ENCODE measurements at places on chromosomes 13 and 19. TPM values are rescaled to one million over a fixed set of nuclear protein-coding genes. Genes with fewer than 3 reads are reported as not detected.
A peak's percentile ranks its signal among the peaks of the same experiment; 100 is the strongest.

DNA sequence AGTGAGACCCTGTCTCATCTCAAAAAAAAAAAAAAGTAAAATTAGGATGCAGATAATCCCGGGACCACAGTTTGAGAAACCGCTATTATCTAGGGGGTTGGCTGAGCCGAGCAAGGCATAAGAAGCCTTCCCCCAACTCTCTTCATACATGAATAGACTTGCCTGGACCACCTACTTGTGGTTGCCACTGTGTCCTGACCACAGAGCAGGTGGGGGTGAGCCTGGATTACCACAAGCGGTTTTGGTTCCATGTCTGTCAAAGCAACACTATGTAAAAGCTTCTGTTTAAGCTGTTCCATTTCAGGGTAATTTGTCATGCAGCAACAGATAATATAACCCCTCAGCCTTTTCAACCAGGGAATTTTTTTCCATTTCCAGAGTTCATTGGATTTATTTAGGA lies 3.3 kb upstream of the NAPA start:
- no peaks in the 10 kb centered on the region for H3K36me3 ChIP-seq
- DNase-seq: no peak
- H3K4me1 ChIP-seq: peaks cover 48% of the 10 kb centered on the region
- H3K4me3 ChIP-seq: no peak overlapping the region
- no peak overlapping the region for H3K27ac ChIP-seq

GRCh38 chr19:49359851-49360820 lies 2.1 kb downstream of the TEAD2 start:
- H3K27me3 ChIP-seq: no peaks in the 10 kb centered on the region
- peak overlapping the region; percentile 23 for H3K27ac ChIP-seq
- peaks cover 32% of the 10 kb centered on the region for H3K36me3 ChIP-seq
- H3K4me3 ChIP-seq: no peak overlapping the region

- no peaks in the 10 kb centered on the region for H3K27me3 ChIP-seq
- H3K36me3 ChIP-seq: no peaks in the 10 kb centered on the region
- no peak overlapping the region for H3K4me3 ChIP-seq
- H3K4me1 ChIP-seq: peaks cover 5% of the 10 kb centered on the region
Measured at GRCh38 chr19:31285744-31286143, 63.5 kb downstream of the TSHZ3 start.

DNA sequence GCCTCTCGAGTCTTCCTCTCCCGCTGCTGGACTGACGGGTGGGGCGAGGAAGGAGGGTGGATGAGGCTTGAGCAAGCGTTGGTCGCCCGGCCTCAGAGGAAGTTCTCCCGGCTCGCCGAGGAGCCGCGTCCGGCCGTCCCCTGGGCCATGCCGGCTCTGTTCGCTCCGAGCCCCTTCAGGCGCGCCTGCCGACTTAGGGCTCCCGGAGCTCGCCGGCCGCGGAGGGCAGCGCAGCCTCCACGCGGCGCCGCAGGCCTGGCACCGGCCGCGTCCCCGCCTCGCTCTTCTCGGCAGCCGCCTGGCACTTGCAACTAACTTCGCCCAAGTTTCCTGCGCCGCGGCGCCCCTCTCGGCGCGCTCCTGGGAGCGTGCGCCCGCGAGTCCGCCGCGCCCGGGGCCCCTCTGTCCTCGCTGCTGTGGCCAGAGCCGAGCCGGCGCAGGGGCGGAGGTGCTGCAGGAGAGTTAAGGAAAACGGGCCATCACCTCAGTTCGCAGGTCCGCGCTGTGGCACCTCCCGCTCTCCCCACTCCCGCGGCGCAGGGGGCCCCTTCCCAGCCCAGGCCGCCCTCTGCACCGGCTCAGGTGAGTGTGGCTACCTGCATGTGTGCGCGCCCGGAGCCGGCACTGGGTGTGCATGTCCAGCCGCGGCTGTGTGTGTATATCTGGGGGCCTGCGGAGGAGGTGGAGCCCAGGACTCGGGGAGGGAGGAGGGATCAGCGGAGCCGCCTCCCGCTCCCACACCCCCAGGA lies 641 bp upstream of the SOX21 start:
- no peaks in the 10 kb centered on the region for H3K36me3 ChIP-seq
- H3K27ac ChIP-seq: no peak overlapping the region

DNA sequence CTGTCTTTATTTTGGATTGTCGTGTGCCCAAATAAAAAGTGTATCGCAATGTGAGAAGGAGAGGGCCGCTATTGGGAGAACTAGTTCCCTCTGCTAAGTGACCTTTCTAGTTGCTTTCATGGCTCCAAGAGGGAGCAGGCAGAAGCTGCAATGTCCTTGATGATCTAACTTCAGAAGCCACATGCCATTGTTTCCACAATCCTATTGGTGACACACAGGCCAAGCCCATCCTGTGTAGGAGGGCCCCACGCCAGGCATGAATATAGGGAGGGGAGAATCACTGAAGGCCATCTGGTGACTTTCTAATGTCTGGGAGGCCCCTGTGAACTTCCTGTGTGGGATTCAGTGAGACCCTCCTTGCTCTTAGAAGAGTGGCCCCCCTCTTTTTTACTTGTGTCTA lies 47.8 kb upstream of the KPNA3 start:
- H3K4me3 ChIP-seq: no peak overlapping the region
- no peaks in the 10 kb centered on the region for H3K27me3 ChIP-seq
- H3K36me3 ChIP-seq: no peaks in the 10 kb centered on the region
- H3K27ac ChIP-seq: no peak overlapping the region

DNA sequence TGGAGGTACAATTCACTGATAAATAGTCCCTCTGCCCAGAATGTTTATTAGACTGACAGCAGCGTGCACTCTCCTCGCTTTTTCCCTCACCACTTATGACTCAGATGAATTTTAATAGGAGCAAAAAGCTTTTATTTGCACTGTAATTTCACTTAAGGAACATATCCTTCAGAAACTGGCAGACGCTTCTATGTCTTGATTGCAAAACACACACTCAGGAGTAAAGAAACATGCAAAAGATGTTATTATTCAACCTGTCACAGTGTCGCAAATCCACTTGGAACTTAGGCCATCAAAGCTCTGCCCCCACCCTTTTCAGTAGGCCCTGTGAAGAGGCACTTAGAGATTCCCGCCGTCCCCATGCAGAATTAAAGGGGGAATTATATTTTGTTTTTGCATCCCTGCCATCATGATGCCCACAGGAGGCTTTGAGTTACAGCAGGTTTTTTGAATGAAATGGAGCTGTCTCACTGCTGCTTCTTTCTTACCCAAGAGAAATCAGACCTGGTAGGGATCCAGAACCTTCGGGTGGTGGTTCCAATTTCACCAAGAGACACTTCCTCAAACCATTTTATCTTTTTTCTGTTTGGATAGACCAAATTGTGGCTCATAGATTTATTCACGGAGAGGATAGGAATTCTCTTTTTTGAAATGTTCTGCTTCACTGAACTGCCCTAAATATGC lies 74.5 kb downstream of the GGACT start:
- DNase-seq: no peak
- peaks cover 28% of the 10 kb centered on the region for H3K4me1 ChIP-seq
- no peak overlapping the region for H3K4me3 ChIP-seq
- H3K27me3 ChIP-seq: no peaks in the 10 kb centered on the region
- peaks cover 8% of the 10 kb centered on the region for H3K36me3 ChIP-seq

GRCh38 chr13:50208826-50209335 lies 193.6 kb downstream of the KCNRG start:
- H3K36me3 ChIP-seq: no peaks in the 10 kb centered on the region
- peak overlapping the region; percentile 68 for H3K27ac ChIP-seq
- peak; percentile 48 for DNase-seq
- H3K27me3 ChIP-seq: no peaks in the 10 kb centered on the region

- H3K4me3 ChIP-seq: no peak overlapping the region
- no peaks in the 10 kb centered on the region for H3K36me3 ChIP-seq
- no peak for DNase-seq
- H3K4me1 ChIP-seq: no peaks in the 10 kb centered on the region
Measured at GRCh38 chr13:74204602-74205312, 70.6 kb upstream of the KLF12 start.

- H3K27ac ChIP-seq: no peak overlapping the region
- no peaks in the 10 kb centered on the region for H3K4me1 ChIP-seq
- H3K27me3 ChIP-seq: peaks cover 11% of the 10 kb centered on the region
- H3K4me3 ChIP-seq: no peak overlapping the region
- H3K36me3 ChIP-seq: no peaks in the 10 kb centered on the region
Measured at GRCh38 chr13:106178816-106179215, 356.6 kb downstream of the EFNB2 start.

Gene CKM
- 3,974 TPM for total RNA-seq

Gene UGGT2
- total RNA-seq: 11.4 TPM

Gene CPT1C
- 2.5 TPM for total RNA-seq

Gene PSG11
- not detected for total RNA-seq

DNA sequence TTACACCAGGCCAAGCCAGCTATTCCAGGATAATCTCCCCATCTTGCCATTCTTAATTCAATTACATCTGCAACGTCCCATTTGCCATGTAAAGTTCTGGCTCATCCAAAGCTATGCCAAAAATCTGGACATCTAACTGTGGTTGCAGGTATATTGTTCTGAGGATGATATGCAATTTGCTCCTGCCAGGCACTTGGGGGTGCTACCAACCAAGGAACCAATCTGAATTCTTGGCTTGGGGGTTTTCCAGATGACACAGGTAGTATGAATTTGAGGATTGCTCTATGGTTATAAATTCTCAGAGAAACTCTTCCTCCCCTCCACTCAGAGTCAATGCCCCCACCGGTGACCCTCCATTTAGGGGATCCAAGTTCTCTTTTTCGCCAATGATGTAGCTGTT lies 33.0 kb downstream of the CRYL1 start:
- no peak for DNase-seq
- no peak overlapping the region for H3K27ac ChIP-seq
- no peaks in the 10 kb centered on the region for H3K36me3 ChIP-seq
- peaks cover 19% of the 10 kb centered on the region for H3K4me1 ChIP-seq

Gene PDE4A
- total RNA-seq: 20.0 TPM

Gene SLC25A41
- 0.16 TPM for total RNA-seq

Gene KRTDAP
- not detected for total RNA-seq

Gene KCNN4
- 0.38 TPM for total RNA-seq

Gene GJB2
- not detected for total RNA-seq

Gene MUC16
- not detected for total RNA-seq

DNA sequence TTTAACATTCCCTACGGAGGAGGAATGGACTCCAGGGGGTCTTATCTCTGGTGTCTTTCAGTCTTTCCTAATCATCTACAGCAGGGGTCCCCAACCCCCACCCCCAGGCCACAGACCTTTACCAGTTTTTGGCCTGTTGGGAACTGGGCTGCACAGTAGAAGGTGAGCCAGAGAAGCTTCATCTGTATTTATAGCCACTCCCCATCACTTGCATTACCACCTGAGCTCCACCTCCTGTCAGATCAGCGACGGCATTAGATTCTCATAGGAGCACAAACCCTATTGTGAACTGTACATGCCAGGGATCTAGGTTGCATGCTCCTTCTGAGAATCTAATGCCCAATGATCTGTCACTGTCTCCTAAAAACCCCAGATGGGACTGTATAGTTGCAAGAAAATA lies 120.0 kb upstream of the TMTC4 start:
- no peak for DNase-seq
- H3K4me1 ChIP-seq: no peaks in the 10 kb centered on the region
- H3K36me3 ChIP-seq: no peaks in the 10 kb centered on the region
- H3K27ac ChIP-seq: no peak overlapping the region

- no peaks in the 10 kb centered on the region for H3K27me3 ChIP-seq
- H3K36me3 ChIP-seq: no peaks in the 10 kb centered on the region
- H3K27ac ChIP-seq: peak overlapping the region; percentile 74
- DNase-seq: no peak
Measured at GRCh38 chr13:21012841-21013681, 48.3 kb downstream of the LATS2 start.

- H3K4me1 ChIP-seq: peaks cover 22% of the 10 kb centered on the region
Measured at GRCh38 chr13:50358231-50359040, 343.2 kb downstream of the KCNRG start.

- no peak overlapping the region for H3K4me3 ChIP-seq
- H3K27ac ChIP-seq: no peak overlapping the region
- no peak for DNase-seq
- H3K36me3 ChIP-seq: no peaks in the 10 kb centered on the region
- no peaks in the 10 kb centered on the region for H3K27me3 ChIP-seq
Measured at GRCh38 chr19:32068793-32069192, 276.6 kb upstream of the ZNF507 start.

Gene HIPK4
- total RNA-seq: not detected

GRCh38 chr19:28855216-28855615 lies 357.7 kb downstream of the UQCRFS1 start:
- no peaks in the 10 kb centered on the region for H3K36me3 ChIP-seq
- no peak overlapping the region for H3K27ac ChIP-seq
- H3K4me1 ChIP-seq: no peaks in the 10 kb centered on the region
- H3K27me3 ChIP-seq: peaks cover 9% of the 10 kb centered on the region
- H3K4me3 ChIP-seq: no peak overlapping the region
- DNase-seq: no peak

GRCh38 chr13:48562296-48563066 lies 29.6 kb upstream of the RCBTB2 start:
- H3K4me1 ChIP-seq: peaks cover 13% of the 10 kb centered on the region
- no peaks in the 10 kb centered on the region for H3K36me3 ChIP-seq
- no peak overlapping the region for H3K4me3 ChIP-seq
- no peak for DNase-seq
- no peaks in the 10 kb centered on the region for H3K27me3 ChIP-seq

All from left ventricle myocardium inferior (tissue), 1 donor.